Astrocyte (in vitro differentiated cells and primary cell): ENCODE measurements at places on chromosomes 3 and 15. TPM values are rescaled to one million over a fixed set of nuclear protein-coding genes. Genes with fewer than 3 reads are reported as not detected.

DNA sequence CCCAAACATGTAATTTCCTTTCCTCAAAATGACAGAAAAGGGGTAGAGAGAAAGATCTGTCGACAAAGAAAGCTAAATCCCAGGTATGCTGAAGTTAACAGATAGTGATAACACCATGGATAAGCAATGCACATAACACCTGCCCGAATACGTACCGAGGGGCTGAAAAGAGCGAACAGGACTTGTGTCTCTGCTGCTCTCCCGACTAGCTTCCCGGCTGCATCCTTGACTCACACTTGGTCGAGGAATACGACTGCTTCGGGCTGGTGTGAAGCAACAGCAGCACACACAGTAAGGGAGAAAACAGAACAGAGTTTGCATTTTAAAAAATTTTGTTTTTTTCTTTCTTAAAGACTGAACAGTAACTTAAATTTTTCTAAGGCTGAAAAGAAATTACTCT is 136.4 kb downstream of the CLASP2 start:
- DNase-seq = no peak
- no peak overlapping the region for H3K4me3 ChIP-seq
- H3K36me3 ChIP-seq = no peaks in the 10 kb centered on the region
- no peak overlapping the region for H3K27ac ChIP-seq
- H3K4me1 ChIP-seq = peaks cover 2% of the 10 kb centered on the region
- no peaks in the 10 kb centered on the region for H3K27me3 ChIP-seq

GRCh38 chr15:85878828-85879225 is 84.1 kb upstream of the KLHL25 start:
- no peaks in the 10 kb centered on the region for H3K36me3 ChIP-seq
- no peaks in the 10 kb centered on the region for H3K4me1 ChIP-seq
- H3K4me3 ChIP-seq = no peak overlapping the region
- no peak overlapping the region for H3K27ac ChIP-seq

DNA sequence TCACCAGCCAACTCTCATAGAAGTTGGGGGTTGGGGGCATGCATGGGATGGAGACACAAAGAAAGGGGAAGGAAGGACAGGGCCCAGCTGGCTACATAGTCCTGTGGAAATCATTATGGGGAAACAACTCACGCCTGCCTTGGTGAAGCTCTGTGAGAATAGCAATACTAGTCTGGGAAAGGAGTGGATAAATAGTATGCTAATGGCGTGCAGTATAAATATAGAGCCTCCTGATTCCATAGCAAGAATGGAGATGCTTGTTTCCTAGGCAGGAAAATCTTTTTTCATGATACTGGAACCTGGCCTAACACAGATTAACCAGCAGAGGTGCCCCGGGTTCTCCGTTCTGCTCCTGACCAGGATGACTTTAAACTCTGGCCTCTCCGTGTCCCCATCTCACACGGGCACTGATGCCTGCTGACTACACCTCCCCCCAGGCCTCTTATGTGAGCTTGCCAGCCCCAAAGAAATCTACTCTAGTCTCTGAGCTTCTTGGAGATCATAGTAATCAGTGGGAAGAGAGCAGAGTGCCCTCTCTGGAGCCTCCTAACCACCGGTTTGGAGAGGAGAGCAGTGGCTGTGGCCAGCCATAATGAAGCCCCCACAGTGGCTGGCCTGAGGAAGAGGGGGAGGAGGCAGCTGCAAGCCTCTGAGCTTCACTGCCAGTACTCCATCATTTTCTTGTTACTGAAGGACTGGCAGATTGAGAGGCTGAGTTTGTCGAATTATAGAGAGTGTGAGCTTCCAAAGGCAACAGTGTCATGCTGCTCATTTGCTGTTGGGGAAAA is 355.0 kb upstream of the SEMA6D start:
- H3K36me3 ChIP-seq = no peaks in the 10 kb centered on the region
- no peak for DNase-seq
- H3K27me3 ChIP-seq = no peaks in the 10 kb centered on the region
- H3K4me3 ChIP-seq = no peak overlapping the region

GRCh38 chr3:104165866-104166265 is 1200.8 kb upstream of the ALCAM start:
- H3K4me1 ChIP-seq = no peaks in the 10 kb centered on the region
- no peak overlapping the region for H3K4me3 ChIP-seq
- H3K27ac ChIP-seq = no peak overlapping the region
- H3K36me3 ChIP-seq = no peaks in the 10 kb centered on the region
- no peaks in the 10 kb centered on the region for H3K27me3 ChIP-seq

DNA sequence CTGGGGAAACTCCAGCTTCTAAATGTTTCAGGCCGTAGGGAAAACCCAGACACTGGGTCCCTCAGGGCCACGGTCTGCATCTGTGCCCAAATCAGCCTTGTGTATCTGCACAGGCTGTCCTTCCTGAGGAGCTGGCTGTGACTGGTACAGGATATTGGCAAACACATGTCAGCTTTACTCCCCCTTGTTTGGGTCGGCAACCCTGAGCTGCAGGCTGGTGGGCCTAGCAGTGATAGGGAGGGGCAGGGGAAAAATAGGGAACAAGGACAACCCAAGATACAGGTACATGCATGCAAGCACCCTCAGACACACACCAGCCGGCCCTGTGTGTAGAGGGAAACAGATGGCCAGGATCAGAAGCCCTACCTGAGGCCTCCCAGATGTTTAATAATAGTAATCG is 28.7 kb upstream of the HCN4 start:
- no peaks in the 10 kb centered on the region for H3K4me1 ChIP-seq
- peaks cover 8% of the 10 kb centered on the region for H3K27me3 ChIP-seq
- H3K36me3 ChIP-seq = no peaks in the 10 kb centered on the region

Gene PLSCR2
- not detected in 2 replicates for total RNA-seq

Gene MYZAP
- 0.41 TPM in 1 of 2 replicates, not detected in the other for total RNA-seq
